COR-L47 (cell line): ENCODE measurements at places on chromosomes 4 and X.

DNA sequence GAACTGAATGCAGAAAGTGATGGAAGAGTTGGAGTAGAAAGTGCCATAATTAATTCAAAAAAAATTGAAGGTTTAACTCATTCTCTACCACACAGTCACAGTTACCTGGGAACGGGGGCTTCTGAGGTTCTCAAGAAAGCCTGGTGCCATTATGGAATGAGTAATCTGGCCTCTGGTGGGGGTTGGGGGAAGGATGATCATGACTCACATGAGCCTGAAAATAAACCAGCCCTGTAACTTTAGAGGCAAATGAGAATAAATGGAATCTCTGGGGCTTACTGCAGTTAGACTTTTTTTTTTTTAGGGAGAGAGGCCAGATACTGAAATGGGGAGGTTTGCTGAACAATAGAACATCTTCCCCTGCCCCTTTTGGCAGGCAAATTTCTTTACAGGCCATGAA, 55.3 kb downstream of the SOD3 start:
- no peak for DNase-seq

DNA sequence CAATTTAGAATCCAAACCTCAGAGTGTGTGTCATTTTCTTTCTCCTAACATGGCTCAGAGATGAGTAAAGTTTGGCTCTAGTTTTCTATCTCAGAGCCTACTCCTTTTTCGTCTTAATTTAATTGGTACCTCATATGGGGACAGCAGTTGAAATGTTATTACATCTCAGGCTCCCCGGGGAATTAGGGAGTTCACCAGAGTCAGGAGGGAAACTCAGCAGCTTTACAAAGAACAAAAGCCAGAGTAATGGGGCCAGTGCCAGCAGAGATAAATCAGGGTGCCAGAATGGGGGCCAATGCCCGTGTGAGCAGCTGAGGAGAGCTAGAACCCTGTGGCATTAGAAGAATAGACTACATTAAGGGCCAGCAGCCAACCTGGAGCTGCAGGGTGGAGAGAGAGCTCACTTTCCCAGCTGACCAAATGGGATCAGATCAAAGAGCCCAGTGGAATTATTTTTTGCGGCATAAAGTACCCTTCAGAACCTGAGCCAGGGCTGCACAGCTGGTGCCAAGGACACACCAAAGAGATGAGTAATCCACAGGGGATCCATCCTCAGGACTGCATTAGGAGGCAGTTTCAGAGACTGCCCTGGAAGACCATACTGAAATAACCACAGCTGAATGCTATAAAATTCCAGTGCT, 207.1 kb upstream of the DKK2 start:
- DNase-seq, result peak; percentile 59

DNA sequence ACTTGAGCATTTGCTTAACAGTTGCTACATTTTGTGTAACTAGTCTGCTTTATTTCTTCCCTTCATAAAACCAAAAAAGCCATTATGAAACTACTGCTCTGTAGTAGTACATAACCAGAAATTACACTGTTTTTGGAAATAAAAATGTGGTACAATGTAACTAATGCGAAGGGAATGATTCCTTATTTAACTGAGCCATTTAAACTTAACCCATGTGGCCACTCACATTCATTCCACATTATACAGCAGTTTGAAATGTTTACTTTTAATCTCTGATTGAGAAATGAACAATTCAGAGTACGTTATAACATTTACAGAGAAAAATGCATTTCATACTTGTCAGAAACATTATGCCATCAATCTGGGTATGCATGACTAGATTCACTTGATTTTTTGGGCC, 94.2 kb downstream of the NYX start:
- DNase-seq, result no peak

- no peak for DNase-seq
These were observed 318.6 kb downstream of the NAF1 start for GRCh38 chr4:162847945-162848549.

GRCh38 chr4:15847746-15848145, 69.6 kb downstream of the CD38 start:
- DNase-seq, result no peak

DNA sequence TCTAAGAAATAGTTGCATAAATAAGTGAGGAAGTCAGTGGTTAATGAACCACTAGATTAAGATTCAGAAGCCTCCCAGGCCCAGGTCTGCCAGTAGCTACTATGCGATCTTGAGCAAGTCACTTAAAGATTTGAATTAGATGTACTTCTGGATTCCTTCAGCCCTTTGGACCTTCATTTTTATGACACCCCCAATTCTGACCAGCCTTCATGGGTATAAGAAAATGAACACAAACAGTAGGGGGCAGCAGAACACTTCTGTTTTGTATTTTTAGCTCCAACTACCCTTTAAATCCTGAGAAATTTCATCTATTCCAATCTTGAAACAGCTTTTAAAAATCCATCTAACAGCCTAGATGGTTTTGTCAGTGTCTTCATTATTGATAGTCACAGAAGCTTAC, 19.0 kb downstream of the TMEM47 start:
- peak; percentile 4 for DNase-seq

- DNase-seq, result no peak
These were observed 163.2 kb downstream of the RELL1 start for GRCh38 chr4:37522996-37523395.

- no peak for DNase-seq
These were observed 12.4 kb upstream of the CTBP1 start for GRCh38 chr4:1261107-1261928.

DNA sequence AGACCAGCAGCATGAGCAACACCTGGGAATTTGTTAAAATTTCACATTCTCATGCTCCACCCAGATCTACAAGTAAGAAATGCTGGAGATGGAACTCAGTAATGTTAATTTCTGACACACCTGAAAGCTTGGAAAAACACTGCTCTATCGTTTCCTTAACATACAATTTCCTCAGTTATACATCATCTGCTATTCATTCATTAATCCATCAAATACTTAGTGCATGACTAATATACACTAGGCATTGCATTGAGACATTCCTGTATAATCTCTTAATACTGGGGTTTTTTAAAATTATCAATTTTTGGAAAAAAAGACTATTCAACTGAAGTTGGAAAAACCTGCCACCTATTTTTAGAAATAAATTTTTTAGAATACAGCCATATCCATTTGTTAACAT, 106.1 kb downstream of the CHM start:
- DNase-seq, result no peak

GRCh38 chrX:109760922-109761250, 27.8 kb upstream of the ACSL4 start:
- no peak for DNase-seq

- no peak for DNase-seq
These were observed 32.1 kb upstream of the RAB9B start for GRCh38 chrX:103864149-103864548.

GRCh38 chrX:106168107-106168506, at the start of gene PWWP3B:
TSS of gene PWWP3B (plus strand) at chrX:106168305. CDS start at chrX:106205433, 37,128 bp downstream.
- no peak for DNase-seq

- DNase-seq, result peak; percentile 7
These were observed 14.7 kb upstream of the SEC24D start for GRCh38 chr4:118850488-118851173.

GRCh38 chr4:145709843-145710242, 29.9 kb downstream of the C4orf51 start:
- DNase-seq, result peak; percentile 47

GRCh38 chr4:26579169-26579568, 4.7 kb upstream of the TBC1D19 start:
- no peak for DNase-seq

GRCh38 chrX:107675823-107676555, 47.7 kb downstream of the PRPS1 start:
- DNase-seq, result no peak
